ENCODE measurements at places on chromosomes 6 and 20.

DNA sequence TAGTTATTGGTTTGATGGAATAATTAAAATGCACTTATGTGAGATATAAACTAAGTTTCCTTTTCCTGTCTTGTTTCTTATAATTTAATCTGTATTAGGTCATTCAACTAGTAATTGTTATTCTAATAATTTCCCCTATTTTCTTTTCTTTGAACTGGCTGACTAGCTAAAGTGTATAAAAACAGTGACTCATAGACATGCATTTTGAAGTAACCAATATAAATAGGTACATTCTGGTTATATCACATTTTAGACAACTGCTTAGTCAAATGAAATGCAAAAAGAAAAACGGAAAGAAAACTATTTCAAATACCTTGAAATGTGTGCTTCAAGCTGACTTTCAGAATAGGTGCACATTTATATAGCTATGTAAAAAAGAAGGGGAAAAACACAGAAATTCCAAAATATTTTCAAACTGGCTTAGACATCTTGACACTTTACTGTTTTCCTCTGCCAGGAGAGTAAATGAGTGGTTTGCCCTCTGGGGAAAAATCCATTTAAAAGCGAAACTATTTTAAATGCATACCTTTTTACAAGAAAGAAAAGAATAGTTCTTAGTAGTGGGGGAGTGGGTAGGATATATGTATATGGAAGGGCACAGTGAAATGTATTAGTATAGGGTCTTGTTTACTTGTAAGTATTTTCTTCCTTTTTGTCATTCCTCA lies 28.3 kb downstream of the KCNQ5 start:
- DNase-seq: no peak

DNA sequence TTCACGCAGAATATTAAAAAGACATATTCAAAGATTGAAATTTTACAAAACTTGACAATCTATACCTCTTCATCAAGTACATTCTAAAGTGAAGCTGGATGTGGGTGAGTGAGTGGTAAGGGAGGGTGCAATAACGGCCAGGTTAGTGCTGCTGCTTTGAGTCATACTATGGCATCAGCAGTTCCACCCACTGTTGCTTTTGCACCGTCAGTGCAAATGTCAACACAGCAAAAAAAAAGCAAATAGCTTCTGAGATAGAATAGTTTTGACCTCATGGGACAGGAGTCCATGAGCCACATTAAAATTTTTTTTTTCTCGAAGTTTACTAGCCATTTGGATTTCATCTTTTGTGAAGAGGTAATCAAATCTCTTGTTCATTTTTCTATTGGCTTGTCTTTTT lies 31.8 kb downstream of the PSMF1 start:
- no peak for DNase-seq

GRCh38 chr6:9482030-9482738 lies 932.7 kb downstream of the TFAP2A start:
- DNase-seq: no peak

GRCh38 chr6:159102373-159103160 lies 57.8 kb upstream of the TAGAP start:
- DNase-seq: no peak

- no peak for DNase-seq
These were observed 40.9 kb downstream of the ALDH8A1 start for GRCh38 chr6:134908906-134909516.

DNA sequence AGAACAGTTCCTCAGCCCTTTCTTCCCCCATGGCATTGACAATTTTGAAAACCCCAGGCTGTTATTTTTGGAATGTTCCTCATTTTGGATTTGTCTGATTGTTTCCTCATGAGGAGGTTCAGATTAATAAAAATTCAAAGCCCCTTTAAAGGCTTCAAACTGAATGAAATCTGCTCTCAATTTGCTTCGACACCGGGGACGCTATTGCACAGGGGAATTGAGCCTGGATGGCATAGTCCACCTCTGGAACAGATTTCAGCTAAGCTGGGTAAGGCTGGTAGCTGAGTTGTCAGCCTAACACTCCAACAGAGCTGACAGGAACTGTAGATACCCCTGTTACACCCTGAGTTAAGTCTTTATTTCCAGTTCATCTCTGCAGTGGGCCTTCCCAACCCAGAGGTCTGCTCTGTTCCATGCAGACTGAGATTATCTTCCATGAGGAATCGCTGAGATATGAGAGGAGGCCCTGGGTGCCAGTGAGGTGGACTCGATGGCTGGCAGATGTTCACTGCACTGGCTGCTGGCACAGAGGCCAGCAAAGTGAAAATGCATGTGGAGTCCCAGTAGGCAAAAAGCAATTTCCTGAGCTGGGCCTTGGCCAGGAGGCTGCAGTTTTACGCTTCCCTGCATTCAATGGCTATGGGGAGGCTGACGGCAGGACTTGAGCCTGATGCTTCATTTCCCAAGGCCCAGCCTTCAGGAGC lies 73.3 kb upstream of the PAX1 start:
- DNase-seq: no peak

GRCh38 chr20:46739431-46740213 lies 30.2 kb downstream of the SLC2A10 start:
- DNase-seq: no peak

GRCh38 chr20:60477958-60478357 lies 519.7 kb downstream of the CDH26 start:
- DNase-seq: no peak

DNA sequence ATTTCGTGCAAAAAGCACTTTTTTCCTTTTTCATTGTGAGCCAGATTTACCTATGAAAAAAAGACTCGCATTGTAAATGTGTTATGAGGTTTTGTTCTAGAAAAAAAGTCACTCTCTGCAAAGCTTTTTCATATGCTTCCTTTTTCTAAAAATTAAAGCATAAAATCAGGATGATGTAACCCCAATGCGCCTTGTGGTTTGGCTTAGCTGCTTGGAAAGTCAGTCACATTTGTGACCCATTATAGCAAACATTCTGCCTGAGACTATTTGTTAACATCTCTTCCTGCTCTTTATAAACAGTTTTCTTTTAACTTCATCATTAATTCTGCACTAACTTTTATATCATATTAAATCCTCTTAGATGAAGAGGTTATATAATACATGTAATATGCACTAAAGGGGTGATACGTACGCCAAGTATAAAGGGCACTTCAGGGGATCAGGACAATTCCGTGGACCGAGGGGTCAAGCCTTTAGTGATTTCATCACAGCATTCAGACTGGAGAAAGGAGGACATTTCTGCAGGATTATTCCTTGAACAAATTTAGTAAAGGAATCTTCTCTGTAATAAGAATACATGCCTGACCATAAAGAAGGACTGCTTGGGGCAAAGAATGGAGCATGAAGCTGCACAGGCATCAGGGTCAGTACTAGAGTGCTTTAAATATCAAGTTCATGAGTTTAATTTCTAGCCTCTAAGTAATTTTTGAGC lies 48.1 kb upstream of the SMLR1 start:
- DNase-seq: peak; percentile 79

DNA sequence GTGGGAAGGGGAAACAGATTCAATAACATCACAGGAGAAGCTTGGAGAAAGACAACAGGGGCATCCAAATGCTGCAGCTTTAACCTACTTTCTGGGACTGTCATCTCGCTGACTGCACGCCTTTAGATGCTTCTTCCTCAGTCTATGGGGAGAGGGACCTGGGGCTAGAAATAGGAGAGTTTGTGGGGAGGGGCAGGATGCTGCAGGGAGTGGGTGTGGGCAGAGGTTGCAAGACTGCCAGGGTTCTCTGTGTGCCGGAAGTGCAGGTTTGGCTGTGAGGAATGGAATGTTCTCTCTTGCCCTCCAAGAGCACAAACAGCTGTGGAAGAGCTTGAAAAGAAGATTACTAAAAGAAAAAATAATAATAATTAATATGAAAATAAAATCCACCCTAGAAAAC lies 93.2 kb downstream of the FOXO3 start:
- no peak for DNase-seq

- no peak for DNase-seq
These were observed 257.7 kb upstream of the STXBP5 start for GRCh38 chr6:146946559-146946958.

DNA sequence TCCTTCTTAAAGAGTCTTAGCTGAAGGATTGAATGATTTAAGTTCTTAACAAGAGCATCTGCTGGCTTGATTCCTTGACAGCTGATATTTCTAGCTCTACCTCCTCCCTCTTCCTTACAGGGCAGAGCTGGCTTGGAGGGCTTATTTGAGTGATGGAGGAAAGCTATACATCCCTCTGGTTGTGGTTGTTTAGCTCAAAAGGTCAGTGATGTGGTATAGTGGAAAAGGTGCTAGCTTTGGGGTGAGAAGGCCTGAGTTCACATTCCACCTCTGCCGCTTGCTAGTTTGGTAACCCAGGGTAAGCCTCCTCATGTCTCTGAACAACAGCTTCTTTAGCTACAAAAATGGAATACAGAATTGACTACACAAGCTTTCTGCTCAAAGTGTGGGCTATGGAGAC lies 8.3 kb downstream of the CHMP4B start:
- DNase-seq: no peak

DNA sequence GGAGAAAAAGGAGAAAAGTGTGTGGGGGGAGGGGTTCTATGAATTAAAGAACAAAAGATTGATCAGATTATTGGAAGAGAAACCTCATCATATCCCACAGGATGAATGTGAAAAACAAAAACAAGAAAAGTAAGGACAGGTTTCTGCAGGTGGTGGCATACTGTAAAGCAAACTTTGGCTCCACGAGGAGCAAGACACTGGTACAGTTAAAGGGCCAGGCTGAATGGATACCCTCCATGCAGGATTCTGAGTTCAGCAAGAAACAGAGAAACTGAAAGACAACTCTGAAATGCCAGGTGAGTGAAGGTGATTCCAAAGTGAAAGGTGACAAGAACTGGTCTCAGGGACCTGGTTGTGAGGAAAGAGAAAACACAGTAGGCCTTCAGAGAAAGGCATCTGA lies 37.4 kb downstream of the FYN start:
- no peak for DNase-seq

- DNase-seq: no peak
These were observed 45.1 kb upstream of the FRMD1 start for GRCh38 chr6:168124158-168124557.

GRCh38 chr6:7214468-7214867 lies 98.5 kb downstream of the SSR1 start:
- DNase-seq: peak; percentile 6

DNA sequence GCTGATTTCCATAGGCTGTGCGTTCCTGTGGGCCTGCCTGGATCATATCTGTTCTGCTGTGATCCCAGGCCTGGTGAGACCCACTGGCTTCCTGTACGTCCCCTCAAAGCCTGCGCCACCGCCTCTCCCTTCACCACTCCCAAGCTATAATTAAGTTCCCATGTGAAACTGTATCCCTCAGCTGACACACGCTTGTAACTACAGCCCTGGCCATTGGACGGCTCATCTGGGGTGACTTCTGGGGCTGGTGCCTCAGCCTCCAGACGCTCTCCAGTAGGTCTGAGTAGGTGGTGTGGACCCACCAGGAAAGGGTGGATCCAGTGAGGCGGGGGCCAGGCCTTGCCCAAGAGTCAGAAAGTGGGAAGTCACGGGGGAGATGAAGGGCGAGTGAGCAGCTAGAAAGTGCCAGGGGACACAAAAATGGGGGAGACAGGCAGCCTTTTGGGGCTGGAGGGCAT lies 21.0 kb downstream of the PPARD start:
- DNase-seq: no peak

DNA sequence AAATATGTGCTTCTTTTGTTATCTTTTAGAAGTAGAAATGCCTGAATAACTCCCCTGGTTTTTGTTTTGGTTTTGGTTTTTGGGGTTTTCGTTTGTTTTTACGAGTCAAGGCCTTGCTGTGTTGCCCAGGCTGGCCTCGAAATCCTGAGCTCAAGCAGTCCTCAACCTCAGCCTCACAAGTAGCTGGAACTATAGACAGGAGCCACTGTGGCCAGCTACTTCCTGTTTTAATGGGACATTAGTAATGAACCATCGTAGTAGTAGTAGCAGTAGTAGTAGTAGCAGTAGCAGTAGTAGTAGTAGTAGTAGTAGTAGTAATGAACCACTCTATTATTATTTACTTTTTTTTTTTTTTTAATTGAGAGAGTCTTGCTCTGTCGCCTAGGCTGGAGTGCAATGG lies 66.0 kb downstream of the UBR2 start:
- no peak for DNase-seq

DNA sequence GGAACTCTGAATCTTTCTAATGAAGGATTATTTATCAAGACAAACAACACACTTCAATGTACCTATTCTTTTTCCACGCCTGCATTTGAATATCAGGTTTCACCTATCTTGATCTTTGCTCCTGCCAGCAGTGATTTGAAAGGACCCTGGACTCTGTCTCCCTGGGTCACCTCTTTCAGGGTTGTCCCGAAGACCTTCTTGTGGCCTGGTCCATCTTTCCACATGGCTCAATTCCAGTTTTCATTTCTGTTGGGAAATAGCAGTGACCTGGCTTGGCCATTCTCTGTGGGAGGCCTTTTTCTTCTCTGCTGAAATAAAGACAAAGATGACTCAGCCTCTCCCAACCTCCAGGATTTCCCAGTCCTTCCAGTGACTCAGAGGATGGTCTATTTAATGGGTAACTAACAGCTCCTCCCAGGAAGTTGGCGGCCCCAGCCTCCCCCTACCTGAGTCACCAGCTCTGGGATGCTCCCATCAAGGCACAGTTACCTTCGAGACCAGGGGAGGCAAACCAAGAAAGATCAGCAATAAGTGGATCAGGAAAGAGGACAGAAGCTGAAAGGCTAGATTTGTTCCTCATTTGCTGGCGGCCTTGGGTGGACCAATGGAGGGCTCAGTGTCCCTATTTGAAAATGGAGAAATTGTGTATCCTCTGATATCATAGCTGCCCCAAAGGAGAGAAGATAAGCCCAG lies 120.2 kb upstream of the RNF24 start:
- no peak for DNase-seq

GRCh38 chr6:86937219-86938079 lies at the start of gene HTR1E:
HTR1E (plus strand) TSS chr6:86937528; CDS start chr6:87015335, 77,807 bp downstream.
- DNase-seq: no peak

DNA sequence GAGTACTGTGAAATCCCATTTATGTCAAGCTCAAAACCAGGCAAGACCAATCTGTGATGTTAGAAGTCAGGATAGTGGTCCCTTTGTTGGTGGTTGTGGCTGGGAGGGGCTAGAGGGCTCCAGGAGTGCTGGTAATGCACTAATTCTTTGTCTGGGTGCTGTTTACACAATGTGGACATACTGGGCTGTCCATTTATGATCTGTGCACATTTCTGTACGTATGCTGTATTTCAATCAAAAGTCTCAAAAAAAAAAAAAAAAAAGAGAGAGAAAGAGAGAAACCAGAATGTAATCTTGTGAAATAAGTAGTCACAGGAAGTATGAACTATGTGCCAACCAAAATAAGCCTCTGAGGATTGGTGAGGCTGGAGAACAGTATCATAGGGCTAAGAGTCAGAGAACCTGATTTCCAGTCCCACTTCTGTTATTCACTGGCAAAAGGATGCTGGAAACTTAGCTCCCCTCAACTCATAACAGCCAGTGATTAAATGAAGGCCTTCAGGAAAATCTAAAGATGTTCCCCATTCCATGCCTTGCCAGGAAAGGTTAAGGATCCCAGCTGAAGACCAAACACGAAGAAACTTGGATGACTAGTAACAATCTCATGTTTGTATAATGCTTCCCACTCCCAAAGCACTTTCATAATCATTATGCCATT lies 19.6 kb upstream of the TRAM2 start:
- no peak for DNase-seq

- DNase-seq: no peak
These were observed 32.3 kb downstream of the CNKSR3 start for GRCh38 chr6:154478021-154478700.
